Common myeloid progenitor, CD34-positive (primary cell): ENCODE measurements at places on chromosomes 16 and 17.
A peak's percentile ranks its signal among the peaks of the same experiment; 100 is the strongest.

DNA sequence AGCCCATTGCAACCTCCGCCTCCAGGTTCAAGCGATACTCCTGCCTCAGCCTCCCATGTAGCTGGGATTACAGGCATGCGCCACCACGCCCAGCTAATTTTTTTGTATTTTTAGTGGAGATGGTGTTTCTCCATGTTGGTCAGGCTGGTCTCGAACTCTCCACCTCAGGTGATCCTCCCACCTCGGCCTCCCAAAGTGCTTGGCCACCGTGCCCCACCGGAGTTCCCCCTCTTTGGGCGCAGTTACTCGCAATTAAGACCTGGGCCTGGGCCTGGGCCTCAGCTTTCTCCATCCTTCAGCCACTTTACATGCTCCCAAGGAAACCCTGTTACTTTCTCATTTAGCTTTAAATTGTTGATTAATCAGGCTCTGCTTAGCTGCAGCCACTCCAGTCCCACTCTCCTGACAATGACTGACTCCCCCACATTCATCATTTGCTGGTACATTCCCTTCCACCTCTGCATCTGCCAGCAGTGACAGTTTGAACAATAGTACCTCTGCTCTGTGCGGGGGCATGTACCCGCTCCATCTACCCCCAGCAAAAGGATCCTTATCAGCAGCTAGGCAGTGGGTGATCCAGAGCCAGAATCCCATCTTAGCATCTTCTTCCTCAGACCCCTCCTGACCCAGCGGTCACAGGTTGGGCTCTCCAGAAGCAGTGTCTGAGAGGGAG, 47.2 kb upstream of the SLC47A1 start:
- no peak for DNase-seq

- DNase-seq = peak; percentile 55
Measured at GRCh38 chr16:10180771-10181163, 1.5 kb downstream of the GRIN2A start.

DNA sequence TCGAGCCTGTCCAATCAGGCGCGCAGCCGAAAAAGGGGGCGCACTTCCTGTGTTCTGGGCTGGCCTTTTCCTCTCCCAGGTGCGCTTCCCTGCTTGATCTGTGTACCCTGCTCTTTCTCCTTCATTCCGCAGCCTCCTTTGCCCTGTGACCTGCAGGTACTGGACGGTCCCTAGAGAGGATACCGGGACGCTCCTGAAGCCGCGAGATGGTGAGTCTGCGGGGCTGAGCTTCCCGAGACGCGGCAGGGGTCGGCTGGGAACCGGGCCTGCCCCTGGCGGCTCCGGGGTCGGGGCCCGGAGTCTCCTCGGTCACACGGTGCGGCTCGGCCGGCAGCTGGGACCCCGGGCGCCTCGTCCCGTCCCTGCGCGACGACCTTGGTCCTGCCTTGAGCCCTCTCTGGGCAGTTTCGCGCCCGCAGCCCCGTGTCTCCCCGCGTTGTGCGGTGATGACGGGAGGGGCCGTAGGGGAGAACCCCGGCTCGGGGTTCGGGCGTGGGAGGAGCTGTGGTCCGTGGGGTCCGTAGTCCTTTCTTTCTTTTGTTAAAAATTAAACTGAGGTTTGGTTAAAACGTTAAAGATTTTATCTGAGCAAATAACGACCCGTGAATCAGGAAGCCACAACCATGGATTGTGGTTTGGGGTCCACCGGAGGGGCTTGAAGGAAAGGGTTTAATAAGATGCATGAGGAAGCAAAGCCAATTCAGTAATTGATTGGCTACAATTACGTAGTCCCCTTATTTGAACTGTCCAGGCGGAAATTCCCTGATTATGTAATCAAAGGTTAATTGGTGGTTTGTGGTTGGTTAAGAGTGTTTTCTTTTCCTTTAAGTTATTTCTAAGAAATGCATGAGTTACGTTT, 172.8 kb upstream of the ZNF267 start:
- peak; percentile 84 for DNase-seq

DNA sequence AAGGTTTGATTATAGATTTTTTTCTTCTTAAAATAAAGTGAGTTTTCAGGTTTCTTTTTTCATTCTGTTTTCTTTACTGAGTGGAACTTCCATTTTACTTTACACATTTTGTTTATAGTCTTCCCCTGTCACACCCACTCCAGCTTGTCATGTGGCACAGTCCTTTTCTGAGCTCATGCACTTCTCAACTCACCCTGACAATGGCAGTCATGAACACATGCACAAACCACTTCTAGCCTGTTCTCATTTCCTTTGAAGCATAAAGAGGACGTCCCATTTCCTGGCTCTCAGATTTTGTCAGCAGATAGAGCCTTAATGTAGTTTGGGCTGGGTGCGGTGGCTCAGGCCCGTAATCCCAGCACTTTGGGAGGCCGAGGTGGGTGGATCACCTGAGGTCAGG, 168.0 kb downstream of the AHSP start:
- peak; percentile 78 for DNase-seq

- DNase-seq = no peak
Measured at GRCh38 chr16:72394526-72394925, 222.6 kb upstream of the PMFBP1 start.

DNA sequence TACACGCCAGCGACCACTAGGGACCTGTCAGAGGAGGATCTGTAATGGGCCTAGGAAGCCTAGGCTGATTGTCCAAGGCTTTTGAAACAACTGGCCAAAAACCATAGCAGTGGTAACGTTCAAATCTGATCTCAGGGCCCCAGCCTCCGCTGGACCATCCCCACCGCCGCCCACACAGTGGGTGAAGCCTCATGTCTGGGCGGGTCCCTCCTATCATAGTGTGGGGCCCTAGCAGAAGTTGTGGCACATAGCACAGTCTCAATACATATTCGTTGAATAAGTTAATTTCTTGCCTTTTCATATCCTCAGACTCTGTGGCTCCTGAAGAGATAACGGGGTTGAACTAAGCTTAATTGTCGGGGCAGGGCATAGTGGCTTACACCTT, 818 bp downstream of the DPH1 start:
- peak; percentile 93 for DNase-seq

GRCh38 chr17:1746975-1747543, 4.4 kb downstream of the SERPINF2 start:
- no peak for DNase-seq

DNA sequence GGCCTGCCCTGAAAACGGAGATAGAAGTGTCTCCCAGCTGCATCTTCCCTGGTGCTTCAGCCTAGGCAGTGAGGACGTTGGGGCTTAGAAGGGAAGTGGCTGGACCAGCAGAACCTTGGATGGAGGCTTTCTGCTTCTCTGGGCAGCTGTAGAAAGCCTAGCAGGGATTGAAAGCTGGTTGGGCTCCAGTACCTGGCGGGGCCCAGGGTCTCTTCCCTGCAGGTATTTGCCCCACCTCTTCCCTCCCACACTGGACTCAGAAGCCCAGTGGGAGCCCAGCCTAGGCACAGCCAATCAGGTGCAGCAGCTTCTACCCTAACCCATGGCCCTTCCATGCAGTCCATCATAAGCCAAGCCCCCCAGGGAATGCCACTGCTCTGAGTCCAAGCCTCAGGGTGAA, 190.3 kb upstream of the IRX6 start:
- DNase-seq = no peak

- DNase-seq = no peak
Measured at GRCh38 chr17:4633643-4634042, 7.8 kb downstream of the ALOX15 start.

DNA sequence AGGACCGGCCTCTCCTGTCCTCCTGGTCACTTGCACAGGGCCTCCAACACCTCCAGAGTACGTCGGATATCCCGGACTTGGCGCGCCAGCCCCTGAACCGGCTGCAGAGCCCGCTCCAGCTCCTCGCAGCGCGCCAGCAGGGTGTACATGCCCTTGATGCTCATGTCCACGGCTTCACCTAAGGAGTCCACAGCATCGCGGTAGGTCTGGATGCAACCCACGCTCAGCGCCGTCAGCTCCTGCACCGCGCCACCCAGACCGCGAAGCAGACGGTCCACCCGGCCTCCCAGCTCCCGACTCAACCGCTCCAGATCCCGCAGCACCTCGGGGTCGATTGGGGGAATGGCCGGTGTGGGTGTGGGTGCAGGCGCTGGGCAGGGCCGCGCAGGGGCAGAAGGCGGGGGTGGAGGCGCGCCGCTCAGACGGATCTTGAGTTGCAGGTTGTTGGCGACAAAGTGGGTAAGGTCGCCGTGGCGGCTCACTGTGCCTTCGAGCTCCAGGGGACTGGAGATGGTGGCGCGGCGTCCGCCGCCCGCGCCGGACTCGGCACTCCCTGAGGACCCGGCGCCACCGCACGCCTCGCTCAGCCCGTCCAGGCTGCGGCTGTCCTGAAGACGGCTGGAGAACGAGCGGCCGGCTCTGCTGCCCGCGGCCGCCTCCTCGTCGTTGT, 804 bp downstream of the BORCS6 start:
- no peak for DNase-seq

DNA sequence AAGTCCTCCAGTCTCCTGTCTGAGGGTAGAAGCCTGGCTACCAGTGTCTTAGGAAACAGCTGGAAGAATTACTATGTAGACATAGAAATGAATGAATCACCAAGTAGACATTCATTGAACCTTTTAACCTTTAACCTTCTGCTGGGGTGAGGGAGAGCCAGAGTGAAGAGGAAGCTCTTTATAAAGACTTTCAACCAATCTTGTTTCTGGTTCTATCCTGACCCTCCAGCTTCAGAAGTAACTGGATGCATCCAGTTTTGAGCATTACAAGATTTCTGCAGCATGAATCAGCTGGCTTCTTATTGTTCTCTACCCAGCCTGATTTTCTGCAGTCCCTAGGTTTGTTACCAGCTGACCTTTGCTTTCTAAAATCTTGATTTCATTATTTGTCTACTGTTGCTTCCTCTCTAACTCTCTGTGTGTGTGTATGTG, 8.5 kb downstream of the TEKT1 start:
- DNase-seq = no peak

DNA sequence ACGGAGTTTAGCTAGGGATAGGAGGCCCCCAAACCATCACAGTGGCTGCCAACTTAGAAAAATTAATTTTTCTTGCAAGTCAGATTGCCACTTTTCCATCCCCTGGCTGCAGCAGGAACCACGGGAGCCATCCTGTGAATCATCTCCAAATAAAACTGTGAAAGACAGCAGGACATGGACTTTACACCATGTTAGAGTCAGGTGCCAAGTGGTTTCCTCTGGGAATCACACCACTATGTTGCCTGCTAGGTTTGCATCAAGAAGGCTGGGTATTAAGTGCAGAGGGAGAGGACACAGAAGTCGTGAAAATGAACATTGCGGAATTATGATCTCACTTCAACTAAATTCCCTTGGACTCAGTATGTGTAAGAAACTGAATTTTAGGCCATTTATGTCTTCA, 471.3 kb upstream of the GOT2 start:
- no peak for DNase-seq

DNA sequence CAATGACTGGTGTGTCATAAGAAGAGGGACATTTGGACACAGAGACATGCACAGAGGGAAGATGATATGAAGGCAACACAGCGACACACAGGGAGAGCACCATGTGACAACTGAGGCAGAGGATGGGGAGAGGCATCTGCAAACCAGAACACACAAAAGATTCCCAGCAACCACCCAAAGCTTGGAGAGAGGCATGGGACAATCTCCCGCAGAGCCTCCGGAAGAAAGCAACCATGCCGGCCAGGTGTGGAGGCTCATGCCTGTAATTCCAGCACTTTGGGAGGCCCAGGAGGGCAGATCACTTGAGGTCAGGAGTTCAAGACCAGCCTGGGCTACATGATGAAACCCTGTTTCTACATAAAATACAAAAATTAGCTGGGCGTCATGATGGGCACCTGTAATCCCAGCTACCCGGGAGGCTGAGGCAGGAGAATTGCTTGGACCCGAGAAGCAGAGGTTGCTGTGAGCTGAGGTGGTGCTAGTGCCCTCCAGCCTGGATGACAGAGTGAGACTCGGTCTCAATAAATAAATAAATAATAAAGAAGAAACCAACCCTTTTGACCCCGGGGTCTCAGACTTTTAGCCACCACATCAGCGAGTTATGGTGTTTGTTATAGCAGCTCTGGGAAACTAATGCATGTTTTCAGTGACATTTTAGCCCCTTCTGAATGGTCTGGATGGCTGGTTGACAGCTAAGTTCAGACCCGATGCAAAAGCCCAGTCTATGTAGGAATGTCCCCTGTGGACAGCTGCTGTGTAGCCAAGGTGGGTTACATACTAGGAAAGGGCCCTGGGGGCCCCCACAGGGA, 13.8 kb upstream of the PLCG2 start:
- no peak for DNase-seq

GRCh38 chr16:80610481-80611156, 69.8 kb downstream of the DYNLRB2 start:
- DNase-seq = no peak

DNA sequence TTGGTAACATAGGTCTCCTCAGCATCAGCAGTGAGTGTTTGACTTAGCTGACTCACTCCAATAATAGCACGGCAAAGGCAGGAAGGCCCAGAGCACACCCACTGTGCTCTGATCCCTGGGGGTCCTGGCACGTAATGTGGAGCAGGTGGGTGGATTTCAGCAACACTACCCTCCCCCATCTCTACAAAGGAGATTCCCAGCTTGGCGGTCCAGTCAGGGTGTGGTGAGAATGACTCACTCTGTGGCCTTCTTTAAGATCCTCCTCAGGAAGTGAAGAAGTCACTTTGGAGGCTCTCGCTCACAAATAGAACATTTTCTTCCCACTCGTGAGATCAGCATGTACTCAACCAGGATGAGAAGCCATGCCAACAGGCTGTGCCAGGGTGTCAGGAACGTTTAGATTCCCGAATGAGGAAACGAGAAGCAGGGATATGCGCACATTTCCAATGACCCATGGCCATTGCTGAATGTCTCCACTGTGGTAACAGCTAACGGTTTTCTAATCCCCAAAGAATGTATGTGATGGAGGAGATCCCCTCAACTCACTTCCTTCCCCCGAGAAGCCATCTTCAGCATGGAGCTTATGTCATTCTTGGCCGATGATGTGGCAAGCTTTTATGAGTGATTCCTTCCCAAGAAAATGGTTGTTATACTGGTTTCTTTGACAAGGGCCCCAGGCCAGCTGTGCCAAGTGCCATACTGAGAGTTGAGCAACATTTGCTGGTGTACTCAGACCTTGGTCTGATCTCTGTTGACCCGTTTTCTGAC, 365.2 kb downstream of the C16orf95 start:
- DNase-seq = no peak

DNA sequence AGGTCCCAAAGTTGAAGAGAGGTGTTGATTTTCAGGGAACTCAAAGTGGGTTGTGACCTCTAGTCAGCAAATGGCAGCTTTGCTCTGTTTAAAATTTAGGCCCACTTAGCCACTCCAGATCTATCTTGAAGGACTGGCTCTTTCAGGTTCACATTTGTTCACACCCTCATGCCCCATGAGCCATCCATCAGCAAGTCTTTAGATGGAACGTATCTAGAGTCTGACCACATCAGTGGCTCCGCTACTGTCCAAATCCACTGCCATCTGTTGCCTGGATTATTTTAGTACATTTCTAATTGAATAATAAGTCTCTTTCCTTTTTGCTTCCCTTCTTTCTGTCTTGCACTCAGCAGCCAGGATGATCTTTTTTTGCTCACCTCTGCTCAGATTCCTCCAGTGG, 10.5 kb downstream of the ITGB3 start:
- DNase-seq = no peak

GRCh38 chr17:74107107-74107506, 96.4 kb upstream of the RPL38 start:
- DNase-seq = no peak
